ENCODE measurements at places on chromosomes 3 and 15.
A peak's percentile ranks its signal among the peaks of the same experiment; 100 is the strongest.

GRCh38 chr3:126320517-126321293 is 36.5 kb downstream of the KLF15 start:
- no peak for DNase-seq

- DNase-seq: no peak
Observed at GRCh38 chr15:47035475-47036406, 681.6 kb upstream of the SEMA6D start.

GRCh38 chr15:47972738-47973137 is 148.1 kb upstream of the SLC24A5 start:
- no peak for DNase-seq

DNA sequence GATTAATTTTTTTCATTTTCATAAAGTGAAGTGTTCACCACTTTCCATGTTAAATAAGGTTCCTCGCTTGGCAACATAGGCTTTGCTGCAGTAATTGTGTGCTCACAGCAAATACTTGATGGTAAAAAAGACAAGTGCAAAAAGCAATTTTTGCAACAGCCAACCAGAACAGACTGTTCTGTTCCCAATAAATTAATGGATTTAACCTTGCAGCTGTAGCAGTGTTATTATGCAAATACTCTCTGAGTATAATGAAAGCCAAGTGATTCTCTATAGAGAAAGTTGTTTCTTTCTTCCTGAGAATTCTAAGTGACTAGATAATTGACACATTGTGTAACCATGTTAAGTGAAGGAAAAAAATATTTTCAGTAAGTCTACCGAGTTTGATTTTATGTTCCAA is 183.7 kb upstream of the NAALADL2 start:
- DNase-seq: no peak

GRCh38 chr3:5278666-5279065 is 91.2 kb downstream of the EDEM1 start:
- DNase-seq: no peak

DNA sequence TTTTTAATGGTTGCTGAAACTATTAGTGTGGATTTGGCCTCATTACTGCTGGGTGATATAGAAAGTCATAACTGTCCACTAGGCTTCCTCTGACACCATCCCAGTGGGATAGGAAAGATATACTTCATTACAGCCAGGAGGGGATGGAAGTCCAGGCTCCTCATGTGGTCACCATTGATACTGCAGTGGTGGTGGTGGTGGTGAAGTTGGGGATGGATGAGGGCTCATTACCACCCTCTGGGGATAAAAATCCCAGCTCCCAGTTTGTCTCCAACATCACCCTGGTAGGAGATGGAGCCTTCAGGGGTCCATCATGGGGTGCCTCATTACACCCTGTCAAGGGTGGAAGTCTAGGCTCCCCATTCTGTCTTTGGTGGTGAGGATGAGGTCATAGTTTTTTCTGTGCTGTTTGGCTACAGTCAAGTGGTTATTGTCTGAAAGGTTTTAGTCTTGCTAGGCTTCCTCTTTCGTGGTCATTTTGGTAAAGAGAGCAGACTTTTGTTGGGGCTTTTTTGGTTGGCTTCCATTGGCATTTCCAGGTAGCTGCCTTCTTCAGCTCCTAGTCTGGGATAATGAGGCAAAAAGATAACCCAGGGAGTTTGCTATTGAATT is 30.1 kb upstream of the FILIP1L start:
- DNase-seq: no peak

GRCh38 chr3:156594219-156594683 is 39.3 kb upstream of the SSR3 start:
- no peak for DNase-seq

GRCh38 chr15:43903864-43904290 is 77.1 kb downstream of the WDR76 start:
- peak; percentile 29 for DNase-seq

GRCh38 chr3:156751461-156752025 is 74.6 kb upstream of the LEKR1 start:
- DNase-seq: no peak

GRCh38 chr3:109930582-109930981 is 593.2 kb upstream of the DPPA4 start:
- DNase-seq: no peak

DNA sequence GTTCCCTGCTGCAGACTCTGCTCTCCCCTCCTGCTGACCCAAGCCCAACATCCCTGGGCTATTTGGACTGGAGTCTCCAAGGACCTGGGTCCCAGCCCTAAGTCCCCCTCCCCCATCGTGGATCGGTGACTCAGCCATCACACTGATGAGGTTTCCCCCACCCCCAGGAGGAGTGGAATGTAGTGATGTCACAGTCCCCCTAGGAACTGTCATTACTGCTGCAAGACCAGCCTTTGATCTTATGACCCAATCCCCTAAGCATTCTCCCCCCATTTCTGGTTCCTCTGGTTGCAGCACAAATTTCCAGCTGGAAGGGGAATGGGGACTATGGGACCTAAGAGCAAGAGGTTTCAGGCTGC is 63.4 kb upstream of the CSPG4 start:
- DNase-seq: no peak

- no peak for DNase-seq
Observed at GRCh38 chr3:125203731-125204130, 8.8 kb downstream of the SLC12A8 start.

DNA sequence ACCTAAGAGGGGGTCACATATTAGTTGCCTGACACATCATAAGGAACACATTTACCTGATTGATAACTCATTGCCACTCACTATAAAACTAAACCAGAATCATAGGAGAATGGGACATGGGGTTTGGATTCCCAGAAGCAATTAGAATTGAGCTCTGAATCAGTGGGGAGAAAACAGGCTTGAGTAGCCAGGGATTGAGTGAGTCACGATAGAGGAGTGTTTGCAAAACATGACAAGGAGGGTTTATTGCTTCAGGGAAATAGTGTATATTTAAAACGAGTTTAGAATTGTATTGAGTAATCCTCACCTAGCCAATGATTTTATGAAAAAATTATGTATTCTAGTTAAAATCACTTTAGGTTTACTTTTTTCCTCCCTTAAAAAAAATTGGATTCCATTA is 101.1 kb upstream of the THRB start:
- DNase-seq: no peak

DNA sequence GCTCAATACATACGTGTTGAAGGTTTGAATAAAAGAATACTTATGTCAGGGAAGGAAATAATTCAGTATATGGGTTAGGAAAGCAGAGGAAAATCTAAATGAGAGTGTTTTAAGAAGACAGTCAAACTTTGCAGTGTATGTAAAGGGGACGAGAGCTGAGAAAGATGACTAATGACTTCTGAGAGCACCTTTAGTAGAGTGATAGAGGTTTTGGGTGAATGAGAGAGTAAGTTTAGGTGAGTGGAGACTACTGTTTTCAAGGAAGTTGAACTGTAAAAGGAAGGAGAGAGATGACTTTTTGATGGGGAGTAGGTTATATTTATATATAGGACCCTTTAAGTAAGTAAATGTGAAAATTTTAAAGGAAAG is 9.4 kb downstream of the TBC1D23 start:
- DNase-seq: no peak

DNA sequence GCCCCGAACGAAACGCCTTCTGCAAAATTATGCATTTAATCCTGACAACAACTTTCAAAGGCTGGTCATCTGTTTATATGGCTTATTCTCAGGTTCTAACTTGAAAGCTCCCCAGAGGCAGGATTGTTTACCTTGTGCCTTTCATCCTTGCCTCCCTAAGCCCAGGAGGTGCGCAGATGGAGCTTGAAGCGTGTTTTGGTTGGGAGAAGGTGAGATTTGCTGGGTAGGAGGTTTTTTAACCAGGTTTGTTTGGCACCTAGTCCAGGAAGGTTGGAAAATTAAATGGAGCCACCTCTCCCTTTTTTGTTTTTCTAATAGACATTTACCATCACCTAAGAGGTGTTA is 675 bp downstream of the TSEN2 start:
- no peak for DNase-seq

- DNase-seq: no peak
Observed at GRCh38 chr3:101685050-101685400, 1.5 kb downstream of the RPL24 start.
